Heart right ventricle (tissue), 16 donors: ENCODE measurements at places on chromosomes 7 and 10. TPM values are rescaled to one million over a fixed set of nuclear protein-coding genes. Genes with fewer than 3 reads are reported as not detected.

Gene TAS2R5
- not detected for total RNA-seq

- DNase-seq = no peak
These were observed 5.2 kb downstream of the SFMBT2 start for GRCh38 chr10:7405637-7406036.

DNA sequence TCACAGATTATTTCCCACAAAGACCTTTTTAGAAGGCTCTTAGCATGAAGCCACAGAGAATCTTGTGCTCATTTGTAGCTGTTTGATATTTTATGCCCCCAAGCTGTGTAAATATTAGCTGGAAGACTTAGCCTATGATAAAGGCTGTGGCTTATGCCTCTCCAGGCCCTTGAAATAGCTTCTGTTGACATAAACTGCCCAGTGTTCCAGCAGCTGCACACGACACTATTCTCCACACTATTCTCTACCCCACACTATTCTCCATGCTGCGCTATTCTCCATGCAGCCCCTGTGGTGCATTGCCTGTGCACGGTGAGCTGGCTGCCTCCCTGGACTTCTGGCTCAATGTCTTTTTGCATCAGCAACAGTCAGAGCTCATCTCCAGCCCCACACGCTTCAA is 13.1 kb downstream of the DDC start:
- DNase-seq = no peak

Gene OR2F1
- not detected for total RNA-seq

DNA sequence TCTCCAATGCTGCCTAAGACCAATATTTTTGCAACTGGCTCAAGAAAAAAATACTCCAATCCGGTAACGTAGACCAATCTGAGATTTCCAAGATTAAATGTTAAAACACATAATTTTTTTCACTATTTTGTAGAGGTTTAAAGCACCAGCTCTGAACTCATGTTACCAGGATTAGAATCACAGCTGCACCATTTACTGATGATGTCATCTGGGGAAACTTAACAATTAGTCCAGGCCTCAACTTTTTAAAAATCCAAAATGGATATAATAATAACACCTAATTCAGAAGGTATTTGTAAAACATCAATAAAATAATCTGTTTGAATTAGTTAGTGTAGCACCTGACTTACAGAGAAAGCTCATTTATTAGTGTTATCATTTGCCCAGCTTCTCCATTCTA is 14.4 kb downstream of the PON1 start:
- no peak for DNase-seq

DNA sequence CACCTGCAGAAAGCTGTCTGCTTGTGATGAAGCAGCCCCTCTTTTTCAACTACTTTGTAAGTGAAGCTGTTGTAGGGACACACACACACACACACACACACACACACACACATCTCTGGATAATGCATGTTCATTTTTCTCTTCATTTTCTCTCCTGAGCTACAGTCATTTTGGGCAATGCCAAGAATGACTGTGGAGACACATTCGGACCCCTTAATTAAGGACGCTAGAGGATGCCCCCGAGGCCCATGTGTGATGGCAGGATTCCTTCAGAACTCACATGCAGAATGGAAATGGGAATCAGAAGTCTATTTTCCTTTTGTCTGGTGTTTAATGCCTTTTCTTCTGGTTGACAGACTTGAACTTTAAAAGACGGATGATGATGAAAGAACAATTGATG is 56.6 kb downstream of the CLRN3 start:
- DNase-seq = no peak

Gene SPAM1
- total RNA-seq = 0.32 TPM

DNA sequence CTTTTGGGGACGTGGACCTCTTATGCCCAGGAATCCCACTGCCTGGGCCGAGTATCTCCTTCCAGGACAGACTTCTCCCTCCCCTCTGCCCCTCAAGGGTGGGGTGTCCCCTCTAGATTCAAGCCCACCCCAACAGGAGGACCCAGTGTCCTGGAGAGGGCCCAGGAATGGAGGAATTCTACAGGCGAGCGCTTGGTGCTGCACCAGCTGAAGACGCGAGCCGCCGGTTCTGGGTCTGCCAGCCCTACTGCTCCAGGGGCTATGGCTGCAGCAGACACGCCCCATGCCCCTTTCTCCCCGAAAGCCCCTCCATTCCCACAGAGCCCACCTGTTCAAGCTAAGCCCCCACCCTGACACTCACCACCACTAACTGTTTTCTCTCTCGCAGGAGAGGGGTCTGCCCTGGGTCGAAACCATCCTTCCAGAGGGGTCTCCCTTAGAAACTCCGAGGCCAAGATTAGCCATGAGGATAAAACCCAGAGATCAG is 8.6 kb downstream of the CRYGN start:
- no peak for DNase-seq

Gene EGFR
- 5.0 TPM for total RNA-seq

Gene LBX1
- not detected for total RNA-seq

- DNase-seq = no peak
These were observed 49.1 kb downstream of the STAM start for GRCh38 chr10:17693009-17693408.

GRCh38 chr10:121535381-121535780 is 62.9 kb downstream of the FGFR2 start:
- no peak for DNase-seq
